Type B pancreatic cell (in vitro differentiated cells): ENCODE measurements at places on chromosomes 6 and 20.

DNA sequence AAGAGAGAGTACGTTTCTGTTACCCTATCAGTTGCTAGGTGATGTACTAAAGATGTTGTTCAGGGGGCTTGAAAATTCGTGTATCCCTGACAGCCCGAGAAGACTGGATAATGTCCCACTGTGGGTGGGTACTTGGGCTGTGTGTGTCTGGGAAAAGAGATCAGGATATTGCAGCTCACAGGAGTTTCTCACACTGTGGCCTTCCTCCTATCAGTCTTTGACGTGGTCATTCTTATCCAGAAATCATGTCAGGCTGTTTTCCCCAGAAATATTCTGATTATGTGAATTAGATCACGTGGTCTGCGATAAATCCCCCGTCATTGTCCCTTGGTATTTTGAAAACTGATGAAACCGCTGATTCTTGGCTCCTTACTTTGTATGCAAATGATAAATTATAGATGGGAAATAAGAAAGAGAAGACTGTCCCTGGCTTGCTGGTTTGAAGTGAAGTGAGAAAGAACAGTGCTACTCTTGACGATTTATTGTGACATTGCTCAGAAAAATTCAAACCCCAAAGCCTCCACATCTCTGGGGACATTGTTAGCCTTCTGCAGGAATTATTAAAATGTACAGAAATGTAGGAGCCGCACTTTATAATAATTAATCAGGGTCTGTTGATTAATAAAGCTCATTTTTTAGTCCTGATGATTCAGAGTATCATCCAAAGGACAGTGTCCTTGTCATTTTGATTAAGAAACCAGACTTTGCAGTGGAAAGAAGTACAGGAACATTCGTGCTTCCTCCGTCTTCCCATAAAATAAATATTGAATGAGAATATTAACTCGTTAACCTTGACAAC lies 167.5 kb upstream of the TSHZ2 start:
- no peak for DNase-seq

- no peak for DNase-seq
These were observed 178.2 kb downstream of the GJA10 start for GRCh38 chr6:90072501-90072900.

DNA sequence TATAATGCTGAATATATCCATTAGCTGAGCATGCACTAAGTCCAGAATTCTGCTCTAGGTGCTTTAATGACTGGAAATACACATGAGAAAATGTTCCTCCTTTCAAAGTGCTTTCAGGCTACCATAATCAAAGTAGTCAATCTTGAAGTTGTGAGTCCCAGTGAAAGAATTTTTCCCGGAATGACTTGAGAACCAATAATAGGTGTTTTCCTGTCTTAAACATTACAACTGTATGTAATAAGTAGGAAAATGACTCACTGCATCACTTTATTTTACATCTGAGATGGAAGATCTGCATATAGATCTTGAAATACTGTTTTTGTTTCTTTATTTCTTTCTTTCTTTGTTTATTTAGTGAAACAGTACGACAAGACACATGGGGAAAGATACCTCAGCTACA lies 437.4 kb upstream of the JAG1 start:
- DNase-seq, result no peak

DNA sequence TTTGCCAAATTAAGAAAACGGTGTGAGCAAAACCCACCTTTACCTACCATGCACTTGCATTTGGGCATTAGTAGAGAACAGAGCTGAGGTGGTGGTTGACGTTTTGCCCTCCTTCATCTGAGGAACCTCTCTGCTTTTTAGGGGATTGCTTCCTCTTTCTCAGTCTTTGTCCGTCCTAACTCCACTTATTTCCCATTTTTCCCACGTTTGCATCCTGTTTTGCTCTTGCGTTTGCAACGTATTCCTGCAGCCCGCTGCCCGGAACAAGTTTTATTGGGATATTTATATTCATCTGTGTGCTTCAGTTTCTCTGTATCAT lies 374 bp upstream of the SERINC1 start:
- DNase-seq, result no peak

DNA sequence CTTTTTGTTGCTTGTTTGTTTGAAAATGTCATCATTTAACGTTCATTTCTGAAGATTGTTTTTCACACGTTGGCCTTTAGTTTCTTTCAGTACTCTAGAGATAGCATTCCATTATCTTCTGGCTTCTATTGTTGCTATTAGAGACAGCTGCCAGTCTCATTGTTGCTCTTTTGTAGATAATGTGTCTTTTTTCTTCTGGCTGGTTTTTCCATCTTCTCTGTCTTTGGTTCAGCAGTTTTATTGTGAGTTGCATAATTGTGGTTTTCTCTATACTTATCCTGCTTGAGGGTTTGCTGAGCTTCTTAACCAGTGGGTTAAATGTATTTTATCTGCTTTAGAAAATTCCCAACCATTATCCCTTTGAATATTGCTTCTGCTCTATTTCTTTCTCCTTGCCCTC lies 23.2 kb upstream of the AIG1 start:
- no peak for DNase-seq

DNA sequence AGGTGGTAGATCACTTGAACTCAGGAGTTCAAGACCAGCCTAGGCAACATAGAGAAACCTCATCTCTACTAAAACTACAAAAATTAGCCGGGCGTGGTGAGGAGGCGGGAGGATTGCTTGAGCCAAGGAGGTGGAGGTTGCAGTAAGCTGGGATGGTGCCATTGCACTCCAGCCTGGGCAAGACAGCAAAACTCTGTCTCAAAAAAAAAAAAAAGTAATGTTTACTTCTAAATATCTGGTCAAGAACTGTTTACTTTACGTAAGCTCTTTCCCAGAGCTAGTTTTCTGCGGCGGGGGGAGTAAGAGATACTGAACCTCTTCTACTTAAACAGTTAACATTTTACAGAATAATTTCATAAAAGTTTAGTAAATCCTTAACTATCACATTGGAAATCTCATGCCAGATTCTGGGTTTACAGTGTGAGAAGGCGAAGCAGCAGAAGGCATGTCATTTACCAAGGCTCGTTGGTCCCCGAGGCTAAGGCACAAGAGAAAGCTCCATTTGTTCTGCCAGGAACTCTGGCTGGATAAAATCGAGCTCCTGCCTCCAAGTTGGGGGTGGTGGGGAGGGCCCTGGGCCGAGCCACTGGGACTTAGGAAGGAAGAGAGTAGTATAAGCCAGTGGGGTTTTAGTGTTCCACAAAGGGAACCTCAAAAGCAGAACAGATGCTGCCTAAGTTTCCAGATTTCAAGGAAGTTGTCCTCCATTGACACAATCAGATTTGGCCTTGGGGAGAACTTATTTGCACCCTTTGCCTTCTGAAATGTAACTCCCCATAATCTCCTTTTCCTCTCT lies 41.7 kb downstream of the ARFGEF2 start:
- no peak for DNase-seq
